Caki2 (cell line): ENCODE measurements at places on chromosomes 13 and 19. TPM values are rescaled to one million over a fixed set of nuclear protein-coding genes. Genes with fewer than 3 reads are reported as not detected.

DNA sequence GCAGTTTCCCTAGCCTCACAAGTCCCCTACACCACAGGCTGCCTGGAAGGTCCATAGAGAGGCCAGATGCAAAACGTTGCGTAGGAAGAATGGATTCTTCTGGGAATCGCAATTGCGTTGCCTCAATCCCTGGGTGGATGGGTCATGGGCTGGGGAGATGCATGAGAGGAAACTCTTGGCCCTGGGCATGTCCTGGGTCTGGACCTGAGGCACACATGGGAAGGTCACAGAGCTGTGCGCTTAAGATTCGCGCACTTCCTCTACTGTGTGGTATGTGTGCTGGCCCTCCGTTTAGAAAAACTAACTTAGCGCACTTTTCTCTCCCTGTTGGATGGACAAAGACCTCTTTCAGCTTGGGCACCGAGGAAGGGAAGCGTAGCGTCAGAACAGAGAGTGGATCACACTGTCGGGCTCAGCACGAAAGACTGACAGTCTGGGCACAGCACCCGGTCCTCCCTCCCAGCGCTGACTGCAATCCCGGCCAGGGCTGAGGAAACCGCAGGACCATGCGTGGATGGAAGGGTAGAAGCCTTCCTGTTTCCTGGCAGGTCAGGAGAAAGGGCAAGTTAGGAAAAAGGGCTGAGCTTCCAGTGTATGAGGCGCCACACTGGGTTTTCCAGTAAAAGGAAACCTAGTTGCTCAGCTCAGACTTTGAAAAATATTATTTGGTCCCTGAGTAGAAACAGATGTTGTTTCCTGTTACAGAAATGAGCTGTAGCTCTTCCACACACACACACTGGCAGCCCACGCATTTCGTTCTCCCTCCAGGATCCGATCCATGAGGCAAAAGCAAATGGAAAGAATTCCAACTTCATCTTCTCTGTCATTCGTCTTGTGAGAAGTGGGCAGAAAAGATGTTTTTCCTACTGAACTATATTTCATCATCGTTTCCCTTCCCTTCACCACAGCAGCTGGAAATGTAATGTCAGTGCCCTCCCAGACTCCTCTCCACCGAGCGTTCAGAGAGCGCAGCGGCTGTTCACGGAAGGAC, 86.0 kb downstream of the ING1 start:
- no peak for DNase-seq

CNFN gene
- 22.1 TPM in 1 of 2 replicates, not detected in the other for total RNA-seq

DNA sequence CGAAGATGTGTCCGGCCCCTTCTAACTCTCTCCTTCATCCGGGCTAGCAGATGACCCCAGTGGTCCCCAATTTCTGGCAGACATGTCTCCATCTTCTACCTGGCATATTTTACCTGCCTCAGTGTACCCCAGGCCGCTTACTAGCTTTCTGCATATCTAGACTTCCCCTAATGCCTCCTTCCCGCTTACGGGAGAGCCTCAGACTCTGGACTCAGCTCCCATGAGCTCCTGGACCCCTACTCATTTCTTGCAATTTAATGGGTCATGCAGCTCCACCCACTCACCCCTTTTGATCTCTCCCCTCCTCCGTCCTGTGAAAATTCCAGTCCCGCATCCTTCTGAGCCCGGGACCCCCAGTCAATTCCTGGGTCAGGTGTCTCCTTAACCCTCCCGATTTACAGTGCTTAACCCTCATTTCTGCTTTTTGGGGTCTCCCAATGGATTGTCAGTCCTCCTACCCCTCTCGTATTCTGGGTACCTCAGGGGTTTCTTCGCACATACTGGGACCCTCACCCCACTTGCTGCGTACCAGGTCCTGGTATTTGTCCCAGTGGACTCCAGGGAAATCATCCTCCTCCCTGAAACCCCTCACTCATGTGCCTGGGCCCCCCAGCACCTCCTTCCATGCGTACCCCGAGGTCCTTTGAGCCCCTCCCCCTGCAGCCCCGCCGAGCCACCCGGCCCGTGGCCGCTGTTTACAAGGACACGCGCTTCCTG, 500 bp upstream of the JUNB start:
- peak; percentile 26 for DNase-seq

TRAPPC5 gene
- 83.3 and 104 TPM in 2 replicates for total RNA-seq

GRCh38 chr13:99311137-99311536, 3.9 kb upstream of the GPR183 start:
- DNase-seq, result no peak

DNA sequence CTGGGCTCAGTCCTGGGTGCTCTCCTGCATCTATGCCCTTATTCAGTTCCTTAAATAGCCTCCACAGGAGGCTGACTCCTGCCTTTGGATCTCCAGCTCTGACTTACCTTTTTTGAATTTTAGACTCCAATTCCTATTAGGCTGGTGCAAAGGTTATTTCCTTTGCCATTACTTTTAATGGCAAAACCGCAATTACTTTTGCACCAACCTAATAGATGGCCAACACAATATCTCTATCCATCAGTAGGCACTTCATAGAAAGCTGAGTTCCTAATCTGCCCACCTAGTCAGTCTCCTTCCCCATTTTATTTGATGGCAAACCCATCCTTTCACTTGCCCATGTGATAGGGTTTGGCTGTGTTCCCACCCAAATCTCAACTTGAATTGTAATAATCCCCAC, 95.3 kb downstream of the CACNA1A start:
- no peak for DNase-seq

GRCh38 chr13:41631296-41631965, 174.1 kb downstream of the RGCC start:
- no peak for DNase-seq

GRCh38 chr19:19661675-19662251, 1.7 kb downstream of the ATP13A1 start:
- DNase-seq, result no peak

DNA sequence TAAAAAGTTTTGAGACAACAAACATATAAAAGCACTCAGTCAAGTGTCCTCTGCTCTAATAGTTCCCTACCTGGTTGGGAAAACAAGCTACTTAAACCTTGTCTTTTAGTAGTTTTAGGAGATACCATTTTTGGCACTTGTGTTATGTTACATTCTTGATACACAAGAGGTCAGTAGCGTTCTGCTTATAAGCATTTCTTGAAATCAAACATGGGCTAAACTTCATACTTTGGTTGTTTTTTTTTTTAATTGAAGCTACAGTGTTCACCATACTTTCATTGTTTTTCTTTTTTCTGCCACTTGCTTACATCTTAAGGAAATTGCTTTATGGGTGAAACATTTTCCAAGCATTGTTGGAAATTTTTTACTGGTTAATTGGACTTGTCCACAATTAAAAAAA, 12.9 kb downstream of the NHLRC3 start:
- peak; percentile 9 for DNase-seq
